Stimulated activated CD4-positive, alpha-beta T cell treated with anti-CD3 and anti-CD28 coated beads, Interleukin-15, amount 100 ng/mL, for 48 hours (primary cell): ENCODE measurements at places on chromosomes 1 and 21.

DNA sequence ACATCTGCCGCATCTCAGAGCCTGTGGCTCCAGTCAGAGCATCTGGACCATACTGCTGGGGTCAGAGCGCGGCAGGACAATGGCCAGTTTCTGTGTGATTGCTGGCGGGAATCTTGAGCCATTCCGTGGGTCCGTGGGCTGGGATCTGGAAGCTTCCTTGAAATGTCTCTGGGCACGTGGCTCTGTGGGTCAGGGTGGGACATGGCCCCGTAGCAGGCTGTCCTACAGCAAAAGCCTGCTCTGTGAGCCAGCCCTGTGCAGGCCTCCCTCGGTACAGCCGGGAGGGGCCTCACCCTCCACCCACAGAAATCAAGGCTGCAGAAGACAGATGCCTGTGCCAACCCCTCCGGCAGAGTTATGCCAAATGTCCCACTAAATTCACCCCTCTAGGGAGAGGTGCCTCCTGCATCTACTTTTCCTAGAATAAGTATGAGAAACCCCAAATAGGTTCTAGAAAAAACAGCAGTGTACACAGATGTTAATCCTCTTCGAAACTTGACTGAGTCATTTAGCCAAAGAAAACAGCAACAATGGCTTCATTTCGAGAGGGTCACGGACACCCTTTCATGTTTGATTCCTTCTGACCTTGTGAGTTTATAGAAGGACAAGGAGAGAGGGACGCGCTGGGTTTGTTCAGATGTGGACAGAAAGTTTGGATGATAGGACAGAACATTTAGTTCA is 27.8 kb downstream of the COL18A1 start:
- no peak for DNase-seq

DNA sequence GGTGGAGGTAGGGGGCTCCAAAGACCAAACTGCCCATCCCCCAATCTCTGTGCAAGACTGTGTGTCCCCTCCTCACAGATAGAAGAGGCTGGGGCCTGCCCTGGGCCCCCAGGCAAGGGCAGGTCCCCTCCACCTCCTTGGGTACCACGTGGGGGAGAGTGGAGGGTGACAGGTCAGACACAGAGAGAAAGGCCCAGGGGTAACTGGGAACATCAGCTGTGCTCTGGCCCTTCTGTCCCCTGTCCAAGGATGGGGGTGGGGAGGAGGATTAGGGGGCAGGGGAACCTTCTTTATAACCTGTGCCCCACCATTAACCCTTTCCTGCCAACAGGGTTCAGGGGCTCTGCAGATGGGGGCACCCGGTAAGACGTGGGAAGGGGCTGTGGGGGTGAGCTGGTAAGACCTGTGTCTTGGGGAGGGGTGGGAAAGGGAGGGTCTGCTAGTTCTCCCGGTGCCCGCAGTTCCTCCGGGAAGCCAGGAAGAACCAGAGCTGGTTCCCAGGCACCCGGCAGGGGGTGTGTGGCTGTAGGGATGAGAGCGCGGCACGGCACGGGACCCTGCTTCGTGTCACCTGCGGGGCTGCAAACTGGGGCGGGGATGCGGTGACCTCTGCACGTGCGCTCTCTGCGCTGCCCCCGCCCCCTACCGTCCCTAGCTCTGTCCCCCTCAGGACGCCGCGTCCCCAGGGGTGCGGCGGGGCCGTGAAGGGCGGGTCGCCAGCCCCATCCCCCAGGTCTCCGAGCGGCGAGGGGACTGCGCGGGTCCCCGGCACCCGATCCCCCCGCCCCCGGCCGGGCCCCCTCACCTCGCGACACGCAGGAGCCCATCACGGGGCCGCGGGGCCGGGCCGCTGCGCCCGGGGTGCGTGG is 601 bp downstream of the FAM131C start:
- no peak for DNase-seq

- DNase-seq = no peak
Observed at GRCh38 chr21:18725653-18726052, 322.1 kb upstream of the TMPRSS15 start.

DNA sequence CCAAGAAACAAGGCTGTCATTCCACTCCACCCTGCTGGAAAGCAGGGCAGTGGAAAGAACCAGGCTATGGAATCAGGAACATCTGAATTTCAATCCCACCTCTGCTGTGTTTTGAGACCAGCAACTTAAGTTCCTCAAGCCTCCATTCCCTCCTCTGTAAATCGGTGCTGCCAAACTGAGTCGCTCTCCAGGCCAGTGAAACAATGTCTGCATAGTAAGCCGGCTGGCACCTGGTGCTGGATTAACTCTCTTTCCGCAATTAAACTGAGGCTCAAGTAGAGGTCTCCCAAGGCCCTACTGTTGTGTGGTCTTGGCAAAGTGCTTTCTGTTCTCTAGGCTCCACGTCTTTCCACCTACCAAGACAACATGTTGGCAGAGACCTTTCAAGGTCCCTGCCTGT is 65.3 kb downstream of the SSBP3 start:
- no peak for DNase-seq

- no peak for DNase-seq
Observed at GRCh38 chr1:43466403-43466802, 12.7 kb upstream of the HYI start.

DNA sequence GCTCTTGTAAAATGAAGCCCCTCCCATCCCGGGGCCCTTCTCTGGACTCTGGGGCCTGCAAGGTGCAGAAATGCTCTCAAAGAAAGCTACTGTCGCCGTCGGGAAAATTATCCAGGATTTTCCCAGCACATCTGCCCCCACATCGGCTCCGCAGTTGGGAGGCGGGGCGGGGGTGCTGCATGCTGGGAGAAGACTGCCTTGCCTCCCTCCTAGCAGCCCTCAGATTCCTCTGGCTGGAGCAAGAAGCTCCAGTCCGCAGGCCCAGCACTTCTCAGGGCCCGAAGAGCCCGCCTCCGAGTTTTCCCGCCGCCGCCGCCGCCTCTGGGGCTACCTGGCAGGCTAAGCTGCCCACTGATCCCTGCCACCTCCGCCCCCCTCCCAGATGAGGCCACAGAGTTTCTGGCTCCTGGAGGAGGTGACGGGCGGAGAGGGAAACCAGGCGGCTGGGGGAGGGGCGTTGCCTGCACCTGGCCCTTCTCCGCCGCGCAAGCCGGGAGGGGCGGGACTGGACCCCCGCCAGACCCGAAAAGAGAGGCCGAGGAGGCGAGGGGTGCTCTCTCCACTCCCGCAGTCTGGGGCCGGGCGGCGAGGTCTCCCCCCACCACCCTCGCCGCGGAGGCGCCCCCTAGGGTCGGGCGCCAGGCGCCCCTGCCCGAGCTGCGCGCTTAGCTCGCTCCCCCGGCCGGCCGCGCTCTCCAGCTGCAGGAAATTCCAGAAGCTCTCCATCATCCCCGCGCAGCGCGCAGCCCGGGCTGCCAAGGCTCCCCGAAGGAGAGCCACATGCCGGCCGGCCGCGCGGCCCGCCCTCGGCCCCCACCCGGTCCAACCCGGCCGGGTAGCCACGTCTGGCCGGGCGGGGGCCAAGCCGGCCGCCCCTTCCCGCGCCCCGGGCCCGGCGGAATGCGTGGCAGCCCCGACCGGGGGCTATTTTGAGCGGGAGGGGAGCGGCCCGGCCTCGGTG is 28.8 kb downstream of the AHDC1 start:
- no peak for DNase-seq

- no peak for DNase-seq
Observed at GRCh38 chr1:104378414-104378813, 628.7 kb downstream of the AMY1C start.

DNA sequence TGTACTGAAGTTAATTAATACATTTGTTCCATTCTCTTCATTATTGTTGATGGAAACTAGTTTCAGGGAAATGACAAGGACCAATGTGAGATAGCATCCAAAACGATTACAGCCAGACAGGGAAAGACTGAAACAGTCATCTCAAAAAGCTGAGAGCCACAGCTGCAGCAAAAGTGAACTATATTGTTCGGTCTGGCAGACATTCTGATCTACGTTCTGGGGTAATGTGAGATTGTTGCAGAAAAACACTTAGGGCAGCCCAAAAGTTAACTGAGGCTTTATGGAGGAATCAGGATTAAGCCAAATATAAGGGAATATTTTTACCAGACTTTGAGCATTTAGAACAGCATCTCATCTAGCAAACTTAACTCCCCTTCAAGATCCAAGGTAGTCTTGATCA is 112.9 kb downstream of the LRRC40 start:
- DNase-seq = no peak

DNA sequence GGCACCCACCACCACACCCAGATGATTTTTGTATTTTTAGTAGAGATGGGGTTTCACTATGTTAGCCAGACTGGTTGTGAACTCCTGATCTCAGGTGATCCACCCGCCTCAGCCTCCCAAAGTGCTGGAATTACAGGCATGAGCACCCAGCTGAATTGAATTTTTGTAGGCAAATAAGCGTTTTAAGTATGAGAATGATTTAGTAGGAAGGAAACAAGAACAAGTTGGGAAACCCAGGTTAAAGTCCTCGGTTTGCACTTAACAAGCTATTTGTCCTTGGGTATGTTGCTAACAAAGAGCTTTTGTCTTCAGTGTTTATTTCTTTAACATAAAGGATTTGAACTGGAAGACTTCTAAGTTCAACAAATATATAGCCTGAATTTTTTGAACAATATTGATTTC is 23.9 kb downstream of the BTF3L4 start:
- no peak for DNase-seq

DNA sequence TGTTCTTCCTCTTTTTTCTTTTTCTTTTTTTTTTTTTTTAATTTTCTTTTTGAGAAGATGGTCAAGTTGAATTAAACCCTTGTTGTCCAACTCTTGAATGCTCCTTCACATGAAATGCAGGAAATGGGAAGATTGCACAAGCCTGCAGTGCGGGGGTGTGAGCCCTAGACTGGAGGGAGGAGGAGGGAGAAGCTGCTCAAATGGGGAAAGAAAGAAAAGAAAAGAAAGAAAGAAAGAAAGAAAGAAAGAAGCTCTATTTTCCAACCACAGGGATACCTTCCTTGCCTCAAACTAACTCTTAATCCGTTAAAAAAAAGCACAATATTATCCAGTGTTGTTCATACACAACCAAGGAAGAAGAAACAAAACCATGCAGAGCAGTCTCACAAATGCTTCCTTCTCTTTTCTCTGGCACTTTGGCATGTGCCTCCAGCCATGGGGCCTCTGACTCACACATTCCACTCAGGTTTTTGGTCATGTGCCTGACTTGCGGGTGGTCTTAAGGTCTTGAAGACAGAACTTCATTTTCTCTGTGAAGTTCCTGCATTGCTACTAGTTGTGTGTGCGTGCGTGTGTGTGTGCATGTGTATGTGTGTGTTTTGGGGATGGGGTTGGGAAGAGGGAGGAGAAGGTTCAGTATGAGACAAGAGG is 276.1 kb downstream of the RPS6KC1 start:
- DNase-seq = no peak

- no peak for DNase-seq
Observed at GRCh38 chr1:157196245-157196543, 58.0 kb upstream of the ETV3 start.

DNA sequence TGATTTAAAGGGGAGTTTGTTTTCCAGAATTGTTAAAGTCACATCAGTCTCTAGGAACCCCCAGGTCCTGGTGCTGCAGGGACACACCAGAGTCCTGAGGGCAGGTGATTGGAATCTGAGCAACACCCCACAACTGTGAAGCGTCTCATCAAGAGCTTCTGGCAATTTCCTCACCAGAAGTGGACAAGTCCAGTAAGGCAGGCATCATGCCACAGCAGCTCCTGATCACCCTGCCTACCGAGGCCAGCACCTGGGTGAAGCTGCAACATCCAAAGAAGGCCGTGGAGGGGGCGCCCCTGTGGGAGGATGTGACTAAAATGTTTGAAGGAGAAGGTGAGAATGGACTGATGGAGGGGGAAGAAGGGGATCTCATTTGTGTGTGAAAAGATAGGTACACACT is 2.1 kb downstream of the ZFP69 start:
- DNase-seq = no peak

GRCh38 chr1:50285994-50286393 is 137.2 kb downstream of the DMRTA2 start:
- no peak for DNase-seq

- no peak for DNase-seq
Observed at GRCh38 chr1:91172541-91172940, 150.7 kb upstream of the ZNF644 start.

DNA sequence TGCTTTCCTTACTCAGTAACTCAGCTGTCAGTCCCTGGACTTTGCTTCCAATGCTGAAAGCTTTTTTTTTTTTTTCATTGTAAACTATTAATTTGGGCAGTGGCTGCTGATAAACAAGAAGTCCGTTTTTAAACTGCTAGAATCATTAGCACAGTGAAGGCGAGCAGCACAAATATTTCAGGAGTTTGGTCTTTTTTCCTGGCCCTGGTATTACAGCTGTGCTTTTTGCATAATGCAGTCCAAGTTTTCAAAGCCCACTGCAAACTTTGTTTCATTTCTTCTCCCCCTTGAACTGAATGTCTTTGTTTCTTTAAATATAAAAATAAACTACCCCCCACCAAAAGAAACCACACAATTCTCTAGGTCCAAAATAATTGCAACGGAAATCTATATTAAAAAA is 6.6 kb downstream of the GLIS1 start:
- no peak for DNase-seq

DNA sequence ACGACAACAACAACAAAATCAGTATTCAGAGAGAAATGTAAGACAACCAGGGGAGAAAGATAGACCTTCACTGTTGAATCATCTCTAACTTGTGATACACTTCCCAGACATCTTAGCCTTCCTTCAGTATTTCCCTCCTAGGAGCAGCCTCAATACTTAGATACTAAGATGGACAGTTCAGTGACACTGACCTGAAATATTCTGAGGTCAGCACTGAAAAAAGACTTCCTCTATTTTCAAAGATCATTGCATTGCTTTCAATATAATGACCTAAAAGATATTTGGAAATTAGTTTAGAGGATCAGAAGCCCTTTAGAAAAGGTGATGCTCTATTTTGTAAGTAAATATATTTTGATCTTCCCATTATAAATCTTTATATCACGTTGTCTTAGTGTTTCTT is 101.0 kb downstream of the MRPL39 start:
- DNase-seq = no peak
